ENCODE measurements at places on chromosomes 12 and 14. TPM values are rescaled to one million over a fixed set of nuclear protein-coding genes. Genes with fewer than 3 reads are reported as not detected.

The LRRC9 gene
- not detected for polyA plus RNA-seq

The TESPA1 gene
- 0.47 TPM for polyA plus RNA-seq

The RBM19 gene
- polyA plus RNA-seq, result 27.1 TPM

The AKAP5 gene
- polyA plus RNA-seq, result 0.08 TPM

The LHX5 gene
- not detected for polyA plus RNA-seq

The CLEC6A gene
- polyA plus RNA-seq, result not detected

The SYNDIG1L gene
- 0.06 TPM for polyA plus RNA-seq

The KCNMB4 gene
- 1.8 TPM for polyA plus RNA-seq

The PMCH gene
- not detected for polyA plus RNA-seq

The TTLL5 gene
- 12.7 TPM for polyA plus RNA-seq

The TROAP gene
- not detected for polyA plus RNA-seq

The RASSF9 gene
- polyA plus RNA-seq, result 0.95 TPM

The RIMBP2 gene
- not detected for polyA plus RNA-seq

The RPS6KL1 gene
- 12.0 TPM for polyA plus RNA-seq

The C12orf54 gene
- not detected for polyA plus RNA-seq

The SLC17A8 gene
- polyA plus RNA-seq, result not detected

The ATN1 gene
- 61.3 TPM for polyA plus RNA-seq

The TAS2R46 gene
- polyA plus RNA-seq, result not detected

The MYF6 gene
- polyA plus RNA-seq, result not detected

The FSCB gene
- polyA plus RNA-seq, result not detected

The OVCH1 gene
- polyA plus RNA-seq, result 0.18 TPM

The DIO3 gene
- 0.21 TPM for polyA plus RNA-seq

The PPP1R12A gene
- 16.8 TPM for polyA plus RNA-seq

The CIDEB gene
- 3.2 TPM for polyA plus RNA-seq

The CCDC77 gene
- polyA plus RNA-seq, result 2.9 TPM

The ZNF384 gene
- polyA plus RNA-seq, result 29.7 TPM

The MYH7 gene
- polyA plus RNA-seq, result 727 TPM

The DNAH10 gene
- 0.04 TPM for polyA plus RNA-seq

The HSPB8 gene
- 446 TPM for polyA plus RNA-seq

Data from heart left ventricle (tissue), 16 donors.